ENCODE measurements at places on chromosomes 7 and 10.

DNA sequence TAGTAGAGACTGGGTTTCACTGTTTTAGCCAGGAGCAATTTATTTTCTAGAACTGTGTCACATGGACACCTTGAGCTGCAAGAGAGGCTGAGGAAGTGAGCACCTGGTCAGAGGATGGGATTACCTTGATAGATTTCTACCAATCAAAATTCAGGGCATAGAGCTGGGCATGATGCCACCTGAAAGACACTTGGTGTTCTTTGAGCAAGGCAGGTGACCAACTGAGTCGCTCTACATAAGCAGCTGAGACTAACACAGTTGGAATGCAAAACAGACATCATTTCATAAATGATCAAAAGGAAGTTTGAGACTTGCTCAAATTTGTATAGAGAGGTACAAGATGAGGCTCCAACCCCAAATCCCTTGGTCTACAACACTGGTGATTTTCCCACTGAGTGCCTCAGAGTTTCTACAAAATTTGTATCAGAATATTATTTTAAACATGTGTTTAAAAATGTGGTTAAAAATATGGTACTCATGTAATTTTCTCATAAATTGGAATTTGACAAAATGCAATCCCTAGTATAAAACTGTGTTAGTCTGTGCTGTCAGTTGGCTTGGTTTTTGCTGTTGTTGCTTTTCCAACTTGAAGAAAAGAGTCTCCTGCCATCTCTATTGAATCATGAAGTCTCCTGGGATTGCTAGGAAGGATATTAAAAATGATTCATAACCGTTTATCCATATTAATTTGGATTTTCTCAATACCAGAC, 156.4 kb upstream of the MDFIC start:
- DNase-seq: no peak

- DNase-seq: no peak
Measured at GRCh38 chr7:44291733-44292419, 33.5 kb downstream of the CAMK2B start.

GRCh38 chr7:155721056-155721455, 76.6 kb downstream of the RBM33 start:
- no peak for DNase-seq

DNA sequence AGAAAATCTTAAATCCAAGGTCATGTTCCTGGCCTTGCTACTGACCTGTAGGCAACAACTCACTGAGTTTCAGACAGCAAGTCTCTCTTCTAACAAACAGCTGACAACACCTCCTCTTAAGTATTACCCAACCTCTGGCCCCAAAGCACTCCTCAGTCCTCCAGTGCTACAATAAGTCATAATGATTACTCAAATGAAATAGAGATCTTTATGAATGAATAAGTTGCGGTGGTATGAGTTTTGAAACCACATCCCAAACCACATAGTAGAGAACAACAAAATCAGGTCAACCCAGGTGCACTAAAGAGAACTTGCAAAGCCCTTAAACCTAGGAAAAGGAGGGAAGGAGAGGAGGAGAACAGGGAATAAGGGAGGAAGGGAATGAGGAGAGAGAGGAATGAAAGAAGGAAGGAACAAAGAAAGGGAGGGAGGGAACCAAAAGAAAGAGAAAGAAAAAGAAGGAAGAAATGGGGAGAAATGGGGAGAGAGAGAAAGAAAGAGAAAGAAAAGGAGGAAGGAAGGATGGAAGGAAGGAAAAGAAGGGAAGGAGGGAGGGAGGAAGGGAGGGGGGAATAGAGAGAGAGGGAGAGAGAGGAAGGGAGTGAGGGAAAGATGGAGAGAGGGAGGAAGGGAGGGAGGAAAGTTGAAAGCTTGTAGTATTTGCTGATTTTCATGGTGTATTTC, 142.8 kb upstream of the CALCR start:
- no peak for DNase-seq

DNA sequence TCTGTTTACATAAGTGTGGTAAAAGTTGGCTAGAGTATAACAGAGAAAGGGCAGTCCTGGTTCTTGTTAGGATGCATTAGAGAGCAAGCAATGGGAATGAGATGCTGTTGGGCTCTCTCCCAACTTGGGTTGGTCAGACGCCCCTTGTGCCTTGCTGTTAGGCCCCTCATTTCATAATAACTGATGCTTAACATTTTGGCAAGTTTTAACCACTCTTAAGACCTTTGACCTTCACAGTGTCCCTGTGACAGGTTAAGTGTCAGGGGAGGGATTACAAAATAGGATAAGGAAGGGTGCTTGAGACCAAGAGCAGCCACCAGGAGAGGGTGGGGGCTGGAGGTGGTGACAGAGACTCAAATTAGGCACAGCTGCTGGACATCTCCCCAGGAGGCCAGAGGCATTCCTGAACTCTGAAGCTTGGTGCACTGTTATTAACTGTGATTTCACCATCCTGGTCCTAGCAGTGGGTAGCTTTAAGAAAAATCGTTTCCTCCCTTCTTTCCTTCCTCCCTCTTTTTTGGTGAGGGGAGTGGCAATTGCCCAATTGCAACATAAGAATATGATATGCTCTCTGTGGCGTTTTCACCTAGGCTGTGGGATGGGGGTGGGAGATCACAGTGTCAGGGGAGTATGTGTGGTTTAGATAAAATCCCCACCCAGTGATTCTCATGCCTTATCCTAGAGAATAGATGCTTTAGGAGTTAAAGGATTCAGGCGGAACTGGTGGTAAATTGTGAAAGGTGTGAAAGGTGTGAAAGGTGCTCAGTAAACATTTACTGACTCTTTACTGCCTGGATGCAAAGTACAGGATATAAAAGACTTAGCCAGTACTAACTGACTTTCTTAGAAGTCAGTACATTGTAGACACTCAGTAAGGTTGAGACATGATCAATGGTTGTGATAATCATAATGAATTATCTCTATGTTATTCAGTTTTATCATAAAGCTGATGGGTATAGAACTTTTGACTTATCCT, 270.5 kb downstream of the BICC1 start:
- no peak for DNase-seq

GRCh38 chr10:58818900-58819299, 306.2 kb downstream of the BICC1 start:
- no peak for DNase-seq

DNA sequence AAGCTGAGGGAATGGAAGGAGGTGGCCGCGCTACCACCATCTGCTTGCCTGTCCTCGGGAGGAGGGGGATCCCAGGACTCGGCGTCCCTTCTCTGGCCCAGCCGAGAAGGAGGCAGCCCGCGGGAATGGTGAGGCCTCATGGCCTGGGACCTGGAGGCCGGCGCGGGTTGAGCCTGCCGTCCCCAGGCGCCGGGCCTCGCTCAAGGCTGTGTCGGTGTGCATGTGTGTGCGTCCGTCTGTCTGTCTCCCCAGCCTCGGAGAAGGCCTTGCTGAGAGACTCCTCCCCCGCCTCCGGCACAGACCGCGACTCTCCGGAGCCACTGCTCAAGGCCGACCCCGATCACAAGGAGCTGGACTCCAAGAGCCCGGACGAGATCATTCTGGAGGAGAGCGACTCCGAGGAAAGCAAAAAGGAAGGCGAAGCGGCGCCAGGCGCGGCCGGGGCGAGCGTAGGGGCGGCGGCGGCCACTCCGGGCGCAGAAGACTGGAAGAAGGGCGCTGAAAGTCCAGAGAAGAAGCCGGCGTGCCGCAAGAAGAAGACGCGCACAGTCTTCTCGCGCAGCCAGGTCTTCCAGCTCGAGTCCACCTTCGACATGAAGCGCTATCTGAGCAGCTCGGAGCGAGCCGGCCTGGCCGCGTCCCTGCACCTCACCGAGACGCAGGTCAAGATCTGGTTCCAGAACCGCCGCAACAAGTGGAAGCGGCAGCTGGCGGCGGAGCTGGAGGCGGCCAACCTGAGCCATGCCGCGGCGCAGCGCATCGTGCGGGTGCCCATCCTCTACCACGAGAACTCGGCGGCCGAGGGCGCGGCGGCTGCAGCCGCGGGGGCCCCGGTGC, 1.3 kb downstream of the HMX3 start:
- DNase-seq: no peak

DNA sequence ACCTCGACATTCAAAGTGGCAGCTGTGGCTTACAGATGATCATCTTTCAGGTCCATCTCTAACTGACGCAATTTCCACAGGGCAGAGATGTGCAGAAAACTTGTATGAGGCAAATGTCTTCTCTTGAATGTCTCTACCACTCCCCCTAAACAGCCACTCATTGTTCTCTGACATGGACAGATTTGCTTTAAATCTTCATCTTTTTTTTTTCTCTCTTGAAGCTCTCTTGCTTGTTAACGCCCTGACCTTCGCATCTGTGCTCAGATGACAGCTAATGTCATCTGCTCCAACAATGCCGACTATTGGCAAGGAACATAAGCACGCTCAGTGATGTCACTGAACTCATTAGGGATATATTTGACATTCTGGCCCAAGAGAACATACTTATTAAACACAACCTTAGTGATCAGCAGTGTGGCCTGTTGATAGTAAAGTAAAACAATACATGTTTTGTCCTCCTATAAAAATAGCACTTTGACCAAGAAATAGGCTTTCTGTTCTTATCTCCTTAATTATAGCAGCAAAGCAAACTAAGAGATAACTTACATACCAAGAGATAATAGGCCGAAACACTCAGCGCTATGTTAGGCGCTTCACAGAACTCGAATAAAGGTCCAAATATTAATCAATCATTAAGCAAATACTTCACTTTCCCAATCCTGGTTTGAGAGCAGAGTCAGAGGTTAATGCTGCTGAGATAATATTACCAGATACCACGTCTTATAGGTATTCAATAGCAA, 583.5 kb downstream of the PARD3 start:
- DNase-seq: peak; percentile 58

- no peak for DNase-seq
Measured at GRCh38 chr10:67385566-67385965, 310.4 kb downstream of the CTNNA3 start.

GRCh38 chr7:131100357-131101054, 227.2 kb upstream of the MKLN1 start:
- DNase-seq: no peak

DNA sequence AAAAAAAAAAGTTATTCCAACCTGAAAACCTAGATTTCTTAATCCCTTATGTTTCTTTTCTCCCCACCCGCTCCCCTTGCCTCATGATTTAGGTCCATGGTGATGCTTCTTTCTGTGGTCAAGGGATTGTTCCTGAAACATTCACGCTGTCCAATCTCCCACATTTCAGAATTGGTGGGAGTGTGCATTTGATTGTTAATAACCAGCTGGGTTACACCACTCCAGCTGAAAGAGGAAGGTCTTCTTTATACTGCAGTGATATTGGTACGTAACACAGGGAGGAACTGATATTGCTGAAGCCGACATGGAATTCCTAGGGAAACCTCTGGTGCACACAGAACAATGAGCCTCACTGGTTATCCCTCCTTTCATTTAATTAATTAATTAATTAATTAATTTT, 22.7 kb downstream of the DHTKD1 start:
- DNase-seq: no peak

- DNase-seq: no peak
Measured at GRCh38 chr7:41912426-41912825, 209.5 kb upstream of the INHBA start.

DNA sequence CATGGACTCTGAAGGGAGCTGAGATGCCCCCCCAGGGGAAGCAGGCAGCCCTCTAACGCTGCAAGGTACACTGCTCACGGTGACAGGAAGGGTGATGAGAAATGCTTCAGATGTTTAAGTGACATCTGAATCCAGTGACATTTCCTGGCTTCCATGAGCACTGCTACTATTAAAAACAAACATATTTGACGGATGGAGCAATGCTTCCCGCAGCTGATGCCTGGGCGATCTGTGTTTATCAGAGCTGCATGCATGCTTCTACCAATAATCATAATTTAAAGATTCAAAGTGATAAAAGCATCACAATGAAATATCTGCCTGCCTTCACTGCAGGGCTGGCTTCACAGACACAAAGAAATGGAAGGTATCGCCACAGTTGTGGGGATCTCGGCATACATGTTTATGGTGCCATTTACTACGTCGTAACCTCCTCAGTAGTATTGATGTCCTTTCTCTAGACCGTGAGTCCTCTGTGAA, 66.1 kb upstream of the AOAH start:
- no peak for DNase-seq

GRCh38 chr7:101565601-101566209, 63.4 kb downstream of the MYL10 start:
- no peak for DNase-seq

- DNase-seq: no peak
Measured at GRCh38 chr10:19815036-19815730, 1.0 kb upstream of the PLXDC2 start.

- peak; percentile 63 for DNase-seq
Measured at GRCh38 chr7:2105280-2105679, 127.5 kb downstream of the MAD1L1 start.

GRCh38 chr10:88226071-88226659, 357.0 kb downstream of the RNLS start:
- no peak for DNase-seq

DNA sequence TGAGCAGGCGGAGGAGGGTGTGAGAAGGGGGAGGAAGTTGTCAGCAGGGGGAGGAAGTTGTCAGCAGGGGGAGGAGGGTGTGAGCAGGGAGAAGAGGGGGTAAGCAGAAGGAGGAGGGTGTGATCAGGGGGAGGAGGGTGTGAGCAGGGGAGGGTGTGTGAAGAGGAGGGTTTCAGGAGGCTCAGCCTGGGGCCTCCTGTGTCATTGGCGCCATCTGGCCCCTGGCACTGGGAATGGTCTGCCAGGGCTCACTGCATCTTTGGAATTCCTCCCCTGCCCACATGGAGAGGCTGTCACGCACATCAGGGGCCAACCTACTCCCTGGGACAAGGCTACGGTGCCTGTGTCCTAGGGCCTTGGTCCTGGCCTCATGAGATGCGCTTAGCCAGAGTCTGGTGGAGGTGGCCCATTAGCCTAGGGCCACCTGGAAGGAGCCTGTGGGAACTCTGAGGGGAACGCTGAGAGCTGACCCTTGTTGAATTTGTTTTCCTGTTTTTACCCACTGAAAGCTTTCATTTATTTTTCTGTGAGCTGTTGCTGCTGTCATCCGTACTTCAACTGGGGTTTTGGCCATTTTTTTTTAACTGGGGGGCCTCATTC, 18.0 kb downstream of the CAMK2B start:
- peak; percentile 43 for DNase-seq

DNA sequence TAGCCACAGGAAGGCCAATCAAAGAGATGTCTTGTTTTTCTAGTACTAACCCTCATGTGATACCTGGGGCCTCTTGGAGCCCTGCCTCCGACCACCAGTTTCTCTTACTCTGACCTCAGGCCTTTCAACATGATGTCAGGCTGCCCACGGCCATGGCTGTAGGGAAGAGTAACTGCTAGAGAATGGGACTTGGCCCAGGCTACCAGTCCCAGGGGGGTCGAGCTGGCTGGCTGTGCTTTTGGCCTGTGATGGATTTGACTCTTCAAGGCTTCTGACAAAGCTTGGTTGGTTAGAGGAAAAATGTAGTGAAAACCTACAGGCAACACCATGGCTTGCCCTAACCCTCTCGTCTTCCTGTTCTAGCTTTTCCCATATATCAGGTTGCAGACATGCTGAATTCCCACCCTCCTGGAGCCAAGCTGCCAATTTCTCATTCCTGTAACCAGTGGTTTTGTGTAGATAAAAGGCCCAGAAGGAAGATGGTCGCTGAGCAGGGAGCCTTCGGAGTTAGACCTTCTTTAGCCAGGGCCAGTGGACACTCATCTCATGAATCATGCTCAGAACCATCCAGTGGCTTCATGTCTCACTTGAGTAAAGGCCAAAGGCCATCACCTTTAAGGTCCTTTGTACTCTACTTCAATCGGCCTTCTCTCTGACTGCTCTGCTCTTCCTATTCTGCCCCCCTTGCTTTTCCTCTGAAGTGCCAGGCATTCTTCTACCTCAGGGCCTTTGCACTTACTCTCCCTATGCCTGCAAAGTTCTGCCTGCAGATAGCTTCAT, 19.7 kb downstream of the SUFU start:
- no peak for DNase-seq

Measured in COLO829 (cell line).